ENCODE measurements at places on chromosomes 1 and 21. TPM values are rescaled to one million over a fixed set of nuclear protein-coding genes. Genes with fewer than 3 reads are reported as not detected.

The KPRP gene
- not detected for total RNA-seq

The TRIM63 gene
- 0.25 TPM for total RNA-seq

The REN gene
- not detected for total RNA-seq

The OLIG2 gene
- not detected for total RNA-seq

GRCh38 chr1:209406168-209406567 is 177.3 kb upstream of the CAMK1G start:
- no peak overlapping the region for H3K4me3 ChIP-seq
- H3K36me3 ChIP-seq: no peaks in the 10 kb centered on the region
- H3K4me1 ChIP-seq: no peaks in the 10 kb centered on the region
- H3K27me3 ChIP-seq: peaks cover 29% of the 10 kb centered on the region

DNA sequence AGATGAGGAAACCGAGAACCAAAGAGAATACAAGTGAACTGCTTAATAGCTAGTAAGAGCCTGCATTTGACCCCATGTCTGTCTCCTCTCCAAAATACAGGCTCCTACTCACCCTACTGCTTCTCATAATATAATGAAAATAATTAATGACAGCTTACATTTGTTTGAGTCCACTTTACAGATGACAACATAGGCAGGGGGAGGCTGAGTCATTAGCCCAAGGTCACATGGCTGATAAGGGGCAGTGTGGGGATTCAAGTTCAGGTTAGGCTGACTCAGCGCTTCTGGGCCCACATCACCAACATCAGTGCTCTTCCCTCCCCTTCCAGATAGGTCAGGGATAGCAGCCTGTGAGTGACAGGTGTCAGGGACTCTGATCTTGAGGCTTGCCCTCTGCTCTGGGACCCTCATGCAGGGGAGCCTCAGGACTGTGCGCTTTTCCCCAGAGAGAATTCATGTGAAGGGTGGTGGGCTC is 16.2 kb downstream of the AZIN2 start:
- peaks cover 68% of the 10 kb centered on the region for H3K4me1 ChIP-seq
- DNase-seq: no peak
- H3K27me3 ChIP-seq: no peaks in the 10 kb centered on the region
- H3K4me3 ChIP-seq: no peak overlapping the region

GRCh38 chr1:112381324-112382076 is 14.5 kb upstream of the CTTNBP2NL start:
- H3K36me3 ChIP-seq: no peaks in the 10 kb centered on the region
- peaks cover 47% of the 10 kb centered on the region for H3K27me3 ChIP-seq
- no peaks in the 10 kb centered on the region for H3K4me1 ChIP-seq
- H3K4me3 ChIP-seq: no peak overlapping the region
- H3K27ac ChIP-seq: no peak overlapping the region
- DNase-seq: no peak

DNA sequence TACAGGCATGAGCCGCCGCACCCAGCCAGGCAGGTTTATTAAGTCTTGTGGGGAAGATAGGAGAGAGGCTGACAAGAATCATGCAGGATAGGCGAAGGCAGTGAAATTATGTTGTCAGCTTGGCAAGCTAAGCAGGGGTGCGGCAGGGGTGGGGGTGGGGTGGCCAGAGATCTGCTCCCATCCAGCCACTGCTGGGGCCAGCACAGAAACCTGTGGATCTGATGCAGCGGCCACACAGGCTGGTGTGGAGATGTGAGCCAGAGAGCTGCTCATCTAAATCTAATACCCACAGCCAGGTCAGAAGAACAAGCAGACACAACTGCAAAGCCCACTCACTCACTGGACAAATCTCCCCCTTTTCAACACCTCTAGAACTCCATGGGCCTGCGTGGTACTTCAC is 68.7 kb downstream of the KCTD3 start:
- no peak for DNase-seq
- no peak overlapping the region for H3K27ac ChIP-seq
- H3K36me3 ChIP-seq: no peaks in the 10 kb centered on the region
- no peak overlapping the region for H3K4me3 ChIP-seq

- no peak overlapping the region for H3K27ac ChIP-seq
- H3K4me1 ChIP-seq: no peaks in the 10 kb centered on the region
- no peaks in the 10 kb centered on the region for H3K27me3 ChIP-seq
- no peak for DNase-seq
- H3K4me3 ChIP-seq: no peak overlapping the region
- H3K36me3 ChIP-seq: no peaks in the 10 kb centered on the region
Observed at GRCh38 chr21:40766381-40766780, 80.6 kb downstream of the DSCAM start.
